ENCODE measurements at places on chromosomes 6 and 20.
A peak's percentile ranks its signal among the peaks of the same experiment; 100 is the strongest.

- no peak for DNase-seq
Observed at GRCh38 chr6:47306887-47307286, 2.8 kb downstream of the TNFRSF21 start.

DNA sequence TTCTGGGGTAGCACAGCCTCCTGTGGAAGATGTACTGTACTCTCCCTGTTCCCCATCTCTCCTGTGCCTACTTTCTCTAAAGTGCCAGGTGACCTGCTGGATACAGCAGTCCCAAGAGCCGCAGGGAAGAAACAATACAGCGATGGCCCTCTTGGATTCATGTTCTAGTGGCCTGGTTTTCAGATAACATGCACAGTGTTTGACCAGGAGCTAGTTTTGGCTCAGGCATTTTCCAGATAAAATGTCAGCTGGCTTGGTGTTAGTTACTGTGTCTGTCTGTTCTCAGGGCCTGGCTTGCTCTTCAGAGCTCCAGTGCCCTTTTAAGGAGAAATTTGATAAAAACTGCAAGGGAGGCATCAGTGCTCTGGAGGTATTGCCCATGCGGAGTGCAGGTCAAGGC, 41.3 kb downstream of the GABRR2 start:
- DNase-seq = no peak

DNA sequence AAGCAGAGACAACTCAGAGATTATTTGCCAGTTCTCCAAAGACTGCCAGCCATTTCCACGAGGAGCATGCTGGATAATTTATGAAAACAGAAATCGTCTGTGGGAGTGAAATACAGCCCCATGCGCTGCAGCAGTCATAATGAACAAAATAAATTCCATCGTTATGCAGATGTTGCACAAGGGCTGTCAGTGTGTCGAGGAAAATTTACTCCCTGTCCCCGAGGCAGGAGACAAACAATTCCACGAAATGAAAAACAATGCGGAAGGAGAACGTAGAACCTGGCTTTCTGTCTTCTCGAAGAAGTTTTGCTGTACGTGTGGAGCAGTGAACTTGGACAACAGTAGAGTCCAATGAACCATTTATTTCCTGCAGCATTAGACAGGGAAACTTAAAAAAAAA, 399.4 kb downstream of the CD83 start:
- peak; percentile 57 for DNase-seq

GRCh38 chr6:93915961-93916360, 496.6 kb upstream of the EPHA7 start:
- no peak for DNase-seq

DNA sequence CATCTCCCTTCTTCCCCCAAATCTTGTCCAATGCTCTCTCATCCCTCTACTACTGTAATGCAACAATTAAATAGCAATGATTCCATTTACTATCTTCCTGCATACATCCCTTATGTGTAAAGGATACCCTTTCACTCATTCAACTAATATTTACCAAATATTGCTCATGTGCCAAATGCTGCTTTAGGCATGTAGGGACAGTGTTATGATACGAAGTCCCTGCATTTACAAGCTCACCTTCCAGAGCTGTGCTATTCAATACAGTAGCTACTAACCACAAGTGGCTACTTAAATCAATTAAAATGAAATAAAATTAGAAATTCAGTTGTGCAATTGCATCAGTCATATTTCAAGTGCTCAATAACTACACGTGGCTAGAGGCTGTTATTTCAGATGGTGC, 41.1 kb downstream of the GMDS start:
- DNase-seq = no peak

GRCh38 chr6:30511169-30511546, 21.8 kb downstream of the HLA-E start:
- no peak for DNase-seq

DNA sequence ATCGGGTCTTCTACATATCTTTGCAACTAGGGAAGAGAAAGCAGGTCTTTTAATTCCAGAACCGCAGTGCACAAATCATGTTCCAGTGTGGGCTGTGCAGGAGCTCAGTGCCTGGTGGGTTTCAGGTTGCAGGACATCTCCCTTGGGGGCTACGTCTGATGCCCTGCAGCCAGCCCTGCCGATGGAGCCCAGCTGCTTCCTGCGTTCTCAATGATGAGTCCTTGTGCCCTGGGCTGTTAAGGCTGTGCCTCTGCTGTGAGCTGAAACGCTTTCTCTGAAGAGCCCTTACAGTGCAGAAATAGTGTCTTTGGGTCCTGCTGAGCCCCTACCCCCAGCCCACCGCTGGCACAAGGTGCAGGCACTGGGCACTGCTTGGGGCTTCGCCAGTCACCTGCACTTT, 192.9 kb downstream of the SYNDIG1 start:
- DNase-seq = no peak

All from fibroblast of villous mesenchyme (primary cell).